Mesenteric fat pad (tissue), 1 donor: ENCODE measurements at places on chromosomes 5 and 9.

- DNase-seq: no peak
These were observed 243.4 kb upstream of the RPS23 start for GRCh38 chr5:82521431-82522051.

GRCh38 chr5:144356489-144356888 lies 185.8 kb downstream of the KCTD16 start:
- no peak for DNase-seq

DNA sequence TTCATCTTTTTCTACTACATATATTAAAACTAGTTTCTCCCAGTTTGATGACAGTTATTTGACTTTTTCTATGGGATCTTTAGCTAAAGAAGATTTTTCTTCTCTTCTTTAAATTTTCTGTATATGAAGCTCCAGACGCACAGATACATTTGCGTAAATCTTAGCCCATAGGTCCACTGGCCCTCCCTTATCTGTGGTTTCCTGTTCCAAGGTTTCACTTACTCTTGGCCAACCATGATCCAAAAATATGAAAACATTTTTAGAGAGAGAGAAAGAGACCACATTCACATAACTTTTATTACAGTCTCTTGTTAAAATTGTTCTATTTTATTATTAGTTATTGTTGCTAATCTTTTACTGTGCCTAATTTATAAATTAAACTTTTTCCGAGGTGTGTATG lies 270.2 kb upstream of the DAPK1 start:
- DNase-seq: no peak

DNA sequence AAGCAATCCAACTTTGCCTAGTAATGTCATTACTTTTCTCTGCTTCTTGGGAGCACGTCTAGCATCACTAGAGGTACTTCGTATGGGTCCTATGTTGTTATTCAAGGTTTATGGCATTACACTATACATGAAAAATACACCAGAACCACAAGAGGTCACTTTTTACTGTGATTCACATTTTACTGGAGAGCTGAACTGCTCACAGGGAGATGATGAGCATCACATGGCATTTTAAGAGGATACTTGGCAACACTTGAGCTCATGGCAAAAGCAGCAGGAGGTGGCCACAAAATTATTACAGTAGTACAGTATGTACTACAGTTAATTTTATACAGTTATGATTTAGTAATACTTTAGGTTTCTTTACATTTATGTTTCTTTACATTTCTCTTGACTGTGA lies 223.4 kb downstream of the PARP8 start:
- DNase-seq: no peak

- DNase-seq: no peak
These were observed 490.2 kb downstream of the EBF1 start for GRCh38 chr5:158609333-158610050.

DNA sequence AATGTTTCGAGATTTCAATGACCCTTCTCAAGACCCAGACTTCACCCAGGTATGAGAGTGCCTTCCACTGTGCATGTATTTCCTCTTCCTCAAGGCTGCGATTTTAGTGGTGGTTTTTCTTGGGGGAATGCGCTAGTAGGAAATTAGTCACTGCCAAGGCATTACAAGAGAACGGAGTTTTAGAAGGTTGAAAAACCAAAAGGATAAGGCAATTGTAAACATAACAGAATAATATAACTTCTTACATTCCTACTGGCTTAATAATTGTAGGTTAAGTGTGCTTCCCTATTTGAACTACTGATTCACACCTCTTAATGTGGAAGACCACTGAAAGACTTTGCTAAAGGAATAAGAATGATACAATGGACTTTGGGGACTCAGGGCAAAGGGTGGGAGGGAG lies 38.9 kb downstream of the ACO1 start:
- no peak for DNase-seq
